CD4-positive, alpha-beta T cell treated with Interleukin-12 subunit alpha and Interleukin-12 subunit beta, for 1 hour (primary cell): ENCODE measurements at places on chromosomes 6 and 20.

DNA sequence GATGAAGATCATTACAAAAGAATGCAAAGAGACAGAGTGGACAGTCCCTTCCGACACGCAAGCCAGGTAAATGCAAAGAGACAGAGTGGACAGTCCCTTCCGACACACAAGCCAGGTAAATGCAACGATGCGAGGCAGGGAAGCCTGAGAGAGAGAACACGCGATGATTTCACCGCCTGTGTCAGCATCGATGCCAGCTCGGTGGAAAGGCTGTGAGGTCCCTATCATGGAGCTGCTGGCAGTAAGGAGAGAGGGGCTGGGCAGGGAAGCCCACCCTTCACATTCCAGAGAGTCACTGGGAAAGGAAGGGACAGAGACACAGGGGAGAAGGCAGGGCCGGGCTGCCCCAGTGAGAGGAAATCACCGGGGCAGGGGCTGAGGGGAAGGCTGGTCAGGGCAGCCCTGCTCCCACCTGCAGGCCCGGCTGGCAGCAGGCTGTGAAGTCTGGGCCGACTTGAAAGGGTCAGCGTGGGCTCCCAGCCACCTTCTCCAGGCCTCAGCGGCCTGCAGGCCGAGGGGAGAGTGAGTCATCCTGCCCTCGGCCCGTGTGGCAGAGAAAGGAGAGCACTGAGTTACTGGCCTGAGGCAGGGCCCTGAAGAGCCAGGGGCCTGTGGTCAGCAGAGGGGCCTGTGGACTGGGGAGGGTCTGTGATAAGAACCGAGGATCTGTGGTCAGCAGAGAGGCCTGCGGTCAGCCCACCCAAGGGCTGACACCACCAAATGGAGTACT, 80.4 kb downstream of the DACT2 start:
- DNase-seq: no peak

- DNase-seq: no peak
Observed at GRCh38 chr20:33515569-33516216, 25.8 kb downstream of the CBFA2T2 start.

- DNase-seq: peak; percentile 52
Observed at GRCh38 chr6:45495429-45496084, 117.8 kb upstream of the SUPT3H start.

GRCh38 chr6:23111984-23112383, 542.6 kb downstream of the HDGFL1 start:
- DNase-seq: no peak
